A549 treated with dexamethasone at 1 μM for 4 hours (cell line): ENCODE measurements at places on chromosomes 3 and 15. TPM values are rescaled to one million over a fixed set of nuclear protein-coding genes. Genes with fewer than 3 reads are reported as not detected.

OIP5 gene
- total RNA-seq: 11.3 to 12.7 TPM (median 12.1 TPM) in 5 replicates

SLC24A5 gene
- not detected in 5 replicates for total RNA-seq

ANKRD28 gene
- total RNA-seq: 45.6 to 78.1 TPM (median 58.3 TPM) in 5 replicates

EDEM1 gene
- total RNA-seq: 16.8 to 22.8 TPM (median 20.4 TPM) in 5 replicates

CDCP1 gene
- 7.7 to 9.9 TPM (median 9.1 TPM) in 5 replicates for total RNA-seq

PLAAT1 gene
- total RNA-seq: 0.09 to 0.16 TPM in 2 of 5 replicates, not detected in the others

GOLGA8K gene
- 0.34 to 1.2 TPM (median 0.62 TPM) in 5 replicates for total RNA-seq

DHX36 gene
- total RNA-seq: 54.1 to 66.2 TPM (median 59.1 TPM) in 5 replicates

RNF111 gene
- 17.2 to 32.4 TPM (median 27.4 TPM) in 5 replicates for total RNA-seq

VEPH1 gene
- 0.25 to 0.73 TPM (median 0.48 TPM) in 5 replicates for total RNA-seq

FHIT gene
- 0.41 to 3.3 TPM (median 0.60 TPM) in 5 replicates for total RNA-seq

RPL32 gene
- total RNA-seq: 2,252 to 2,726 TPM (median 2,282 TPM) in 5 replicates

SLC27A2 gene
- 28.1 to 40.4 TPM (median 38.5 TPM) in 5 replicates for total RNA-seq

ZNF774 gene
- total RNA-seq: 0.71 to 1.6 TPM (median 1.3 TPM) in 5 replicates

DPP8 gene
- 21.8 to 32.3 TPM (median 29.0 TPM) in 5 replicates for total RNA-seq

GABRA5 gene
- total RNA-seq: 86.0 to 118 TPM (median 107 TPM) in 5 replicates

SPESP1 gene
- not detected in 5 replicates for total RNA-seq

UROC1 gene
- total RNA-seq: not detected in 5 replicates

MUC20 gene
- 0.08 to 1.2 TPM (median 0.74 TPM) in 5 replicates for total RNA-seq

ASB14 gene
- not detected in 5 replicates for total RNA-seq

RTP1 gene
- total RNA-seq: not detected in 5 replicates

SPG21 gene
- total RNA-seq: 115 to 133 TPM (median 124 TPM) in 5 replicates

RBP2 gene
- total RNA-seq: not detected in 5 replicates

BFSP2 gene
- not detected in 5 replicates for total RNA-seq

TERB2 gene
- total RNA-seq: not detected in 5 replicates

SLC15A2 gene
- total RNA-seq: 0.11 to 0.21 TPM (median 0.19 TPM) in 4 of 5 replicates, not detected in the other

HYAL3 gene
- 7.0 to 9.9 TPM (median 8.8 TPM) in 5 replicates for total RNA-seq

PCNP gene
- total RNA-seq: 102 to 131 TPM (median 111 TPM) in 5 replicates

GOLGA6L7 gene
- not detected in 5 replicates for total RNA-seq

MESP2 gene
- total RNA-seq: 0.25 to 0.63 TPM (median 0.45 TPM) in 4 of 5 replicates, not detected in the other

KNG1 gene
- 0.07 TPM in 1 of 5 replicates, not detected in the others for total RNA-seq

GBE1 gene
- total RNA-seq: 24.2 to 27.7 TPM (median 24.9 TPM) in 5 replicates

CSTA gene
- 0.58 to 1.6 TPM (median 1.0 TPM) in 5 replicates for total RNA-seq

KCTD6 gene
- total RNA-seq: 6.5 to 7.4 TPM (median 7.2 TPM) in 5 replicates

TEX9 gene
- 4.0 to 4.9 TPM (median 4.4 TPM) in 5 replicates for total RNA-seq

ITPR1 gene
- 3.9 to 5.5 TPM (median 4.8 TPM) in 5 replicates for total RNA-seq

PLA2G4E gene
- total RNA-seq: 0.01 TPM in 1 of 5 replicates, not detected in the others

FBXO40 gene
- total RNA-seq: not detected in 5 replicates

TWF2 gene
- 54.3 to 69.4 TPM (median 62.0 TPM) in 5 replicates for total RNA-seq

MYZAP gene
- 0.94 to 1.5 TPM (median 1.3 TPM) in 5 replicates for total RNA-seq
